ENCODE measurements at places on chromosomes 16 and 17.

DNA sequence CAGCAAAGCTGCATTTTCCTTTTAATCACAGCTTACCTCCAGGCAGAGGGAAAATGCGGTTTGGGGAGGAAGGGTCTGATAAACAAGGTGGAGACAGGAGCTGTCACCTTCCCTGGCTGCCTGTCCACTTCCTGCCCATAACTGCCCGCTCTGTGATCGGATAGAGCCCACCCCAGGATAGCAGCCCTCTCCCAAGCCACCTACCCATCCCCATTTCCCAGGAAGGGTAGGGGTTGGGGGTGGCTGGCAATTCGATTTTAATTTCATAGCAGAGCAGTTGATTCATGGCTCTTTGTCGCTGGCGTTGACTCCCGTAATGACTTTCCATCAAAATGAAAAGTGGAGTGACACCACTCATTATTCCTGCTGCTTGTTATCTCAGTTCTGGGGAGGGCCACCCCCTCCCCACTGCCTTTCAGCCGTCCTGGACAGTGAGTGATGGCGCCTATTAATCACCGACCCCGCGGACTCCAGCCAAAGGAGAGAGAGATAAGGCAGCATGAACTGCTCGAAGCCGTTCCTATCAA is 11.2 kb downstream of the CDK5RAP3 start:
- no peak for DNase-seq

DNA sequence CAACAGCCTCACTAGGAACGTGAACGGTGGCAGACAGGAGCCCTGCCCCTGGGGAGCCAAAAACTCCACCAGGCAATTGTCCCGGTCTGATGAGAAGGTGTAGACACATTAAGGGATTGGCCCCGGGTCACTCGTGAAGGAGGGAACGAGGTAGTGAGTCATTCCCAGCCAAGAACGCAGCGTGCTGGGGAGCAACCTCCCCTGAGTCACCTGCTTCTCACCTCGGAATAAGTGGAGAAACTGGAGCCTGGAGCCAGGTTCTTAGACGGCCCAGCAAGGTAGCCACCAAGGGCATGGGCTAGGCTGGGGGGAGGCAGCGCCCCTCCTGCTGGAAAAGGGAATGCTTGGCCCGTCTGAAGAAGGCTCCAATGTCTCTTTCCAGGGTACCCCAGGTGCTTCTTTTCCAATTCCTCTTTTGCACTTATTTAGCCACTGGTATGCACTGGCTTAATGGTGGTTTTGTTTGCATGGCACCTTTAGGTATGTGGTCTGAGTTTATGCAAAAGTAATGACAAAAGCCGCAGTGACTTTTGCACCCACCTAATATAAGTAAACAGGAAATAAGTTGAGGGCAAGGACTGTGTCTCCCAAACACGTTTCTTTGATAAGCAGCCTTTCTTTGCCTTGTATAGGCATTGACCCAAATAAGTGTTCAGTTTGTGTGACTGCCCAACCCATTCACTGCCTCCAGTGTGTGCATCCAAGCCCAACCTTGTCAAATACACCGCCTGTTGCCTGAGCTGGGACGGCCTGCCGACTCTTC is 1.8 kb upstream of the HELZ start:
- DNase-seq, result peak; percentile 39

- peak; percentile 73 for DNase-seq
These were observed 51.6 kb downstream of the NT5M start for GRCh38 chr17:17354560-17355349.

- no peak for DNase-seq
These were observed 5.8 kb upstream of the DHRS13 start for GRCh38 chr17:28908640-28909167.

GRCh38 chr17:309361-309888 is 43.2 kb downstream of the RPH3AL start:
- peak; percentile 69 for DNase-seq

- DNase-seq, result no peak
These were observed 141.5 kb downstream of the C16orf78 start for GRCh38 chr16:49515016-49515565.

DNA sequence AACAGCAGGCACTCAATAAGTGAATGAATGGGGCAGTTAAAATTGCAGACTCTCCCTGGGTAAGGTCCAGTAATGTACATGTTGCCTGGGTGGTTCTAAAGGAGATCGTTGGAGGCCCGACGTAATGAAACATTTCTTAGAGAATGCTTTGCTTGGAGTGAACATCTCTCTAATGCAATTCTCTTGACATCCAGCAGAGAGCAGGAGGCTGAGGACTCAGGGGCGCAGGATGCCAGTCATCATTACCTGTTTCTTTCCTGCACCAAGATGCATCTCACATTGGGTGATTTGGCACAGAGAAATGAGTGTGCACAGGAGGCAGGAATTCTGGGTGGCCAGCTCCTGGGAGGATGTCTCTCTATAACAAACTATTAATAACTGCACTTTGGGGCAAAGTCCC is 130.3 kb upstream of the RBBP6 start:
- DNase-seq, result peak; percentile 32

- no peak for DNase-seq
These were observed 59.6 kb upstream of the TOM1L1 start for GRCh38 chr17:54840885-54841591.

GRCh38 chr17:21815352-21816063 is 123.2 kb downstream of the KCNJ18 start:
- no peak for DNase-seq

DNA sequence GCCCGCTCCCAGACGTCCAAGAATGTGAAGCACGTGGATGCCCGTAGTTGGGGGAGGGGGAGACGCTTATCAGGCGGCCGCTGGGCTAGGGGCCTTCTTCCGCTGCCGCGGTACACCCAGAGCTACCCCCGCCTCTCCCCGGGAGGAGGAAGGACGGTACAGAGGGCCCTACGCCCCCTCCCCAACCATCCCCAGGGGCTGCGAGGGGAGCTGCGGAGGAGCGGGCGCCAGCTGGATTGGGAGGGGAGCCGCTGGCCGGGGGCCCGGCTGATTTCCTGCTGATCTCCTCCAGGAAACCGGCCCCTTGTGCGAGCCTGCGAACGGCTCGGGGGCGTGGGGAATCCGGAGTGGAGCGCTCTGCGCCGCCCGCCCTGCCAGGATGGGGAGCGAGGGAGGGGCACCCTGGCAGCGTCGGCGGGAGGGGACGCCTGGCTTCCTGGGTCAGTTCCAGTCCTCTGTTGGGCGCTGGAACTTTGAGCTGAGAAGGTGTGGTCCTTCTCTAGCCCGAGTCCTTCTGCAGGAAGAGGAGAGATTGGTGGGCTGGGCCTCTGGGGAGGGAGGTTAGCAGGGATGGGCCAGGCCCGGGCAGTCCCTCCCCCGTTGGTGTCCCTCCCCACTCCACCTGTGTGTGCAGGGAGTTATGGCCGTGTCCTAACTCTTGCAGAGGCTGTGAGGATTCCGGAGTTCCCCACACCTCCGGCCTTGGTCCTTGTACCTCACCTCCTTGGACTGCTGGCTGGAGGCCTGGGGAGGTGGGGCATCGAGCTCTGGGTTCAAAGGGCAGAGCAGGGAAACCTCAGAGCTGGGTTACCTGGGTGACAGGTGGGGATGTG is 19.2 kb downstream of the GJD3 start:
- DNase-seq, result no peak

DNA sequence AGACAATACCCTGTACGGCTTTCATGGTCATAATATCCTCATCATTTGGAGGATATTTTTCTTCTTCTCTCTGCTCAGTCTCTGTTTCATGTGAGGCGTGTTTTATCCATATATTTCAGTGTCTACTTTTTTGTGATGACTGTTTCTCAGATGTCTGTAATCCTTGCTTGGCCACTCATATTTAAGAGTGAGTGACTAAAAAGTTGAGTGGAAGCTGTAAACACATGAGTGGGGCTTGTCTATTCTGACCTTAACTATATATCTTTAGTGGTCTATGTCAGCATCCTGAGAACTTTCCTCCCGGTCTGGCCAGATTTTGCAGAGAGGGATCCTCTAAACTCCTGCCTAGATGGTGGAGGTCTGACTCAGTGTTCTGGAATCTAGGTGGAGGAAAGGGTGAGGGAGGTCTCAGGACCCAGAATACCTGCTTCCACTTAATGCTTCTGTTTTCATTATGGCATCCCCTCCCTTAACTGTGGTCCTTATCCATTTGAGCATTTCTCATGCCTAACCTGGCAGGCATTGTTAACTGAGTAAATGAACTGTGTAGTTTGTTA is 6.0 kb downstream of the DDX19B start:
- DNase-seq, result no peak

DNA sequence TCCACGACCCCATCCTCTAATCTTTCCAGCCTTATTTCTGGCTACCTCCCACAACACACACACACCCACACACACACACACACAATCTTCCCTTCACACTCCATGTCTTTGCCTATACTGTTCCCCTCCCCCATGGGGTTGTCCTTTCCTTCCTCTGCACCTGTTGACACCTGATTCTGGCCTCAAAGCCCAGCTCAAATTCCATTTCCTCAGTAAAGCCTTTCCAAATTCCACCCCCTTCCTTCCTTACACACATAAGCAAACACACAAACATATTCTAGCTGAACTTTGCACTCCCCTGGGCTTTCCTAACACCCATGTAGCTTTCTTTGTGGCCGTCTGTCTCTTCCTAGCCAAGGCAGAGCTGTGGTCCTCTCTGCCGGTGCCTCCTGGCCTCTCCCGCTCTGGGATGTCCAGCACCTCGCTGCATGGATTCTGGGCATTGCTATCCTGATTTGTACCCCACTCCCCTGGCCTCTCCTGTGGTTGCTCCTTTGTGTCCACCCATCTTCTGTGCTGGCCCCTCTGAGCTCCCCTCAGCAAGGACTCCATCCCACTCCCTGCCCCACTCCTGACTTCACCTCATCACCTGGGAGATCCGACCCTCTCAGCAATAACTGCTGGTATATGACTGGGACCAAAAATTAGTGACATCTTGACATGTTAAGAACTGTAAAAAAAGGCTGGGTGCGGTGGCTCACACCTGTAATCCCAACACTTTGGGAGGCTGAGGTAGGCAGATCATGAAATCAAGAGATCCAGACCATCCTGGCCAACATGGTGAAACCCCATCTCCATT is 8.4 kb upstream of the SRCIN1 start:
- DNase-seq, result no peak

- peak; percentile 45 for DNase-seq
These were observed 24.2 kb downstream of the XPO6 start for GRCh38 chr16:28187595-28188004.

DNA sequence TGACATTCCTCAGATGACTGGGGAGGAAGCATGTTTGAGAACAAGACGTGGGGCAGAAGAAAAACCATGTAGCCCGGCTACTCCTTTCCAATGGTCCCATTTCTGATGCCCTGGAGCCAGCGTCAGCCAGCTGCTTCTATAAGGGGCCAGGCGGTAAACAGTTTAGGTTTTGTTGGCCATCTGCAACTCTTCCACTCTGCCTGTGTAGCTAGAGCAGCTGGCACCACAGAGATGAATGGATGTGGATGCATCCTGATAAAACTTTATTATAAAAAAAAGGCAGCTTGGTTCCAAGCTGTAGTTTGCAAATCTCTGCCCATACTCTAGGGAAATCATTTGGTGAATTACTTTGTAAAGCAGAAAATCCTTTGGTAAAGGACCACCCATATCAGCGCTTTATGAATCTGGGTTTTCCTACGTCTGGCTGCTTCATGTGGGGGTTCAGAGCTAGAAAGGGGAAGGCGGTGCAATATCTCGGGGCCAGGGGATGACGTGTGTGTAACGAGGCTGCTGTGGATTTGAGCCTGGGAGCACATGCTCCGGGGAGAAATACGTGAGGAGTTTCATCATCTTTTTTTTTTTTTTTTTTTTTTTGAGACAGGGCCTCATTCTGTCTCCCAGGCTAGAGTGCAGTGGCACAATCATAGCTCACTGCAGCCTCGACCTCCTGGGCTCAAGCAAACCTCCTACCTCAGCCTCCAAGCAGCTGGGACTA is 3.4 kb upstream of the SRL start:
- no peak for DNase-seq

GRCh38 chr16:337975-338575 is 14.4 kb downstream of the AXIN1 start:
- no peak for DNase-seq

DNA sequence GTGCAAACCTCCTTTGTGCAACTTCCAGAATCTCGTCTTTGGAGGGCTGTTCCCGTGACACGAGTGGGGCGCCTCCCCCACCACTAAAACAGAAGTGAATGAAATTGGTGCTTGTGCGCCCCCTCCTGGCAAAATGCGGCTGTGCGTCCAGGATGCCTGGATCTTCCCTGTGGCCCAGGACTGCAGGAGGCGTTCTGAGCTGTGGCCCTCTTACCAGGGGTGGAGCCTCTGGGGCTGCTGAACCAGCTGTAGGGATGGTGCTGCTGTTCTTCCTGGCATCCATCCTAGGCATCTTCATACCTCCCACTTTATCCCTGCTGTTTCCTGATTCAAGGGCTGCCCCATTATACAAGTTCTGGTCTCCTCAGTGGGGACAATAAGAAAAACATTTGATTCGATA is 18.5 kb upstream of the NAGLU start:
- peak; percentile 82 for DNase-seq

- DNase-seq, result no peak
These were observed 236.1 kb upstream of the C16orf82 start for GRCh38 chr16:26830428-26831127.

GRCh38 chr17:60089096-60089806 is 10.5 kb upstream of the HEATR6 start:
- DNase-seq, result peak; percentile 34

DNA sequence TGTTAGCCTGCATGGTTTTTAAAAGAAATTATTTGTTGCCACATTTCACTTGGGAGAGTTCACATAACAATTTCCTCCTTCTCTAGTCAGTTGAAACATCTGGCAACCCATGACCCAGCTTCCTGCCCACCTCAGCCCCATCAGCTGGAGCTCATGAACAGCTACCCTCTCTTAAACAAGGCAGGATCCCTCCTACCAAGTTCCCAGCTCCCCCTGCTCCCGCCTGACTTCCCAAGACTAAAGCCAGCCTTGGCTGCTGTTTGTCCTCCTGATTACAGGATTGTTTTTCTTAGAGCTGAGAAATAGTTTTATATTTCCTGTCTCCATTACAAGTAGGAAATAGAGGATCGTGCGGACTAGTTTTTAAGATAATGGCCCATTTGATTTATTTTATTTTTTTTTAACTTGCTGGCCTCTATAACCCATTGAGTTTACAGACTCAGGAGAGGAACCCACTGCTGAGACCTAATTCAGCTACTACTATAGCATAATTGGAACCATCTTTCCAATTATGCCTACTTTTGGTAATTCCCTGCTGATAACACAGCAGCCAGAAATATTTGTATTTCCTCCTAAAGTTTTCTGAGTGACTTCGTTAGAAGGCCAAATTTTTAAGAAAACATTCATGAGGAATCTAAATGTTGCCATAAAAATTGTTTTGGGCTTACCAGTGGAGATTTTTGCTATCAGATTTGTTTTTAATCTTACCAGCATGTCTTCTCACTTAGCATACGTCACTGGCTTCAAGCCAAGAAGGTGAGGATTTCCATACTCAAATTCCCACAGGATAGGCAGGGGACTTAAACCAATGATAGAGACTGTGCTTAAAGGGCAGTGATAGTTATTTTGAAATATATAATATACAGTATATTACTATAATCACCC is 90.0 kb downstream of the ELAC2 start:
- DNase-seq, result no peak
